ENCODE measurements at places on chromosomes 11 and 22. TPM values are rescaled to one million over a fixed set of nuclear protein-coding genes. Genes with fewer than 3 reads are reported as not detected.

DNA sequence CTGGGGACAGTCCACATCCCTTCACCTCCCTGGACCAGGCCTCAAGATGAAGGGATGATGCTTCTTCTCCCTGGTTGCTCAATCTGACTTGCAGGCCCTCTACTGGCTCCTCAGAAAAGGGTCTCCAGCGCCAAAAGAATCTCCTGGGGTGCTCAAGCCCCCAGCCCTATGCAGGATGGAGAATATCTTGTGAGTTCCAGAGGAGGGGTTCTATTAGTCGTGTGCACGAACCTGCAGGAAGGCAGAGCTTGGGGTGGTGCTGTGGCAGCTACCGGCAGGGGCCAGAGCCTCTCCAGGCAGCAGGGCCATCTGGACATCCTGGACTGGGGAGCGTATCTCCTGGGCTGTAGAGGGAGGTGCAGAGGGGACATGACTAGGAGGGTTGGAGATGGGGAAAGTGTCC lies 1339.5 kb downstream of the BRD1 start:
- no peak for DNase-seq
- peaks cover 38% of the 10 kb centered on the region for H3K27me3 ChIP-seq
- H3K4me1 ChIP-seq, result peaks cover 5% of the 10 kb centered on the region
- no peak overlapping the region for H3K27ac ChIP-seq
- H3K36me3 ChIP-seq, result no peaks in the 10 kb centered on the region
- no peak overlapping the region for H3K4me3 ChIP-seq

DNA sequence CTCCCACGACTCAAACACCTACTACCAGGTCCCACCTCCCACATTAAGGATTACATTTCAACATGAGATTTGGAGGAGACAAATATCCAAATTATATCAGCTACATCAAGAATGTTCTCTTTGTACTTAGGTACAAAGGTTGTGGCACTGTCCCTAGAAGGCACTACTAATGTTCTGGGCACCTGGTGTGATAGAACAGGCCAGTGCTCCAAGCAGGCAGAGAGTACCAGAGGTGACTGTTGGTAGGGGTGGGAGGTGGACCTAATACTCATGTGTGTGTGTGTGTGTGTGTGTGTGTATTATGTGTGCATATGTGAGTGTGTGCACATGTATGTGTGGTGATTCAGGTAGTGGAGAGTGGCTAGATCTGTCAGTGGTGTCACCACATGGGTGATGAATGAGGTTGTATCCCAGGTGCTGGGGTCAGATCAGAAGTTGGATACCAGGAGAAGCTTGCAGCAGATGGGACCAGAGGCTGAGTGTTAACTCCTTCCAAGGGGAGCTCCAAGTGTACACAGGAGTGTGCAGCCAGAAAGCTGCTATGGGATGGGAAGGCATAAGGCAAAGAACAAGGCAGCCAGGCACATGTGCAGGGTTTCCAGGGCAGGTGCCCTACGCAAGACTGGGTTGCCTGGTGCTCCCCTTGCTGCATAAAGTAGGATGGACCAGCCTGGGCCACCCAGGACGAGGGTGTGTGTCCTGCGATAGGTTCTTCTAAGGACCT lies 17.7 kb upstream of the NNMT start:
- H3K36me3 ChIP-seq, result no peaks in the 10 kb centered on the region
- peaks cover 18% of the 10 kb centered on the region for H3K4me1 ChIP-seq
- DNase-seq, result no peak
- H3K27me3 ChIP-seq, result no peaks in the 10 kb centered on the region

- peak; percentile 53 for DNase-seq
- peaks cover 35% of the 10 kb centered on the region for H3K4me1 ChIP-seq
- H3K36me3 ChIP-seq, result peaks cover 35% of the 10 kb centered on the region
- no peak overlapping the region for H3K27ac ChIP-seq
Observed at GRCh38 chr11:75263944-75264349, 23.4 kb downstream of the TPBGL start.

DNA sequence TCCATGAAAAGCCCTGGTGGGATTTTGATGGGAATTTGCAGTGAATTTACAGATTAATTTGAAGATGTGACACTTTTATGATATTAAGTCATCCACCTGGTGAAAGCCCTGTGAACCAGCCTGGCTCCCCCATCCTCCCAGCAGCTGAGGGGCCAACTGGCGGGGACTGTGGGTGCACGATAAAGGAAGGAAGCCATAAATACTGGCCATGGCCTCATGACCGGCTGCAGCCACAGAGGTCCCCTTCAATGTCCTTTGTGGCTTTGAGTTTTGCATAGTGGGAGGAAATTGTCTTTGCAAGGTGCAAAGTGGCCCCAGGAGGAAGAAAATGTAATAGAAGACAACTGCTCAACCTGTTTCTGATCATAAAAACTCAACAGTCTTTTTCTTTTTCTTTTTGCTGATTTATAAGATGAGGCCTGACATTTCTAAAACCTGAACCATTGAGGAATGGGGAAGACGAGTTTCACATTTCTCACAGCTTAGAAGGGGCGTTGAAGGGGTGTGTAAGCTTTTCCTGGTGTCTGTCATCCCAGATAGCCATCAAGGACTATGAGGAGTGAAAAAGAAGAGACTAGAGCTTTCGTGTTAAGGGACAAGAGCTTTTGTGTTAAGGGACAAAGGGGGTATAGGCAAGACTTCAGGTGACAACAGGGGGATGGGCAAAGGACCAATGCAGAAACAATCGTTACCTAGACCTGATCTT lies 6.3 kb upstream of the NDUFV1 start:
- H3K27ac ChIP-seq, result no peak overlapping the region
- no peak for DNase-seq

The RAB3IL1 gene
- 11.4 TPM for total RNA-seq

The MYEOV gene
- total RNA-seq, result 1.2 TPM
